ENCODE measurements at places on chromosomes 7 and 10. TPM values are rescaled to one million over a fixed set of nuclear protein-coding genes. Genes with fewer than 3 reads are reported as not detected.

The ELN gene
- total RNA-seq: 38.3 TPM

The OPN4 gene
- not detected for total RNA-seq

The SHH gene
- 0.25 TPM for total RNA-seq

The SLC26A3 gene
- not detected for total RNA-seq

The AKR1C2 gene
- 104 TPM for total RNA-seq

DNA sequence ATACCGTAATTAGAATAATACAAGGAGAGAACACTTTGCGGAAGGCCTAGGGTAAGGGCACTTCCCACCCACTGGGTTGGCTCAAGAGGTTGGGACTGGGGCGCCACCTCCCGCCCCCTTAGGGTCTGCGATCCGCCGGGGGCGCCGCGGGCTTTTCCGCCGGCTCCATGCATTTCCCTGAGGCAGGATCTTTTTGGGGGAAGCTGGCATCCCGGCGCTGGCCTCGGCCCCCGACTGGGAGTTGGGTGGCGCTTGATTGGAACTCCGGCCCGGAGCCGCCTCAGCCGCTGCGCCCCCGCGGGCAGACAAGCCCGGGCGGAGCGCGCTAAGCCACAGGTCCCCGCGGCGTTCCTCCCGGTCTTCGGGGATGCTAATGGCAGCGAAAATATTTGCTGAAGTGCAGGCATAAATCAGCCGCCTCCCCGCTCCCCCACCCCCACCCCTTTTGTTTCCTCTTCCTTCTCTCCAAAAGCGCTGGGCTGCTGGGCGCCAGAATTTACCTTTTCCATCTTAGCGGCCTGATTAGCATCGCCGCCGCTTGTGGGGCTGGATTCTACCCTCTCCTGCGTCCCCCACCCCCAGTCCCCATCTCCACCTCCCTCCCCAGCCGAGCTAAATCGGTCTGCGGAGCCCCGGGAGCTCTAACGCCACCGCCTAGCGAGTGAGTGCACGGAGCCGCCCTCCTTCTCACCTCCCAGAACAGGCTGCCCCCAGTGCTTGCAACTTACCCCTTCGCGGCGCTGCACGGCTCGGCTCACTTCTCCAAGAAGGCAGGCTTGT lies 5.1 kb downstream of the UNC5B start:
- no peak for DNase-seq

- DNase-seq: no peak
Observed at GRCh38 chr7:106112972-106113421, 885 bp upstream of the SYPL1 start.

GRCh38 chr7:132941905-132942304 lies 140.0 kb downstream of the CHCHD3 start:
- no peak for DNase-seq

GRCh38 chr10:34075254-34075926 lies 739.7 kb downstream of the PARD3 start:
- DNase-seq: no peak

DNA sequence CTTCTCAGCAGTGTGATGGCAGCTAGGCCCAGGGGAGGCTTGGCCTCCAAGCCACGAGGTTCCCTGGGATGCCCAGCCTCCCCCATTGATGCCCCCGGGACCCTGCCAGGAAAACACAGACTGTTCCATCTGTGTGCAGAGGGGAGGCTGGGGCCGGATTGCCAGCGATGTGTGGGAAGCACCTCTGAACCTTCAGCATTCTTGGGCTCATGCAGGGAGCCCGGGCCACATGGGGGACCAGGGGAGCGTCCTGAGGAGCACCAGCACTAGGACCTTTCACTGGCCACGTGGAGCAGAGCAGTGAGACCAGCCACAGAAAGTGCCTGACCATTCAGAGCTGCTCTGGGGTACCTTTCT lies 2.6 kb downstream of the IMPDH1 start:
- no peak for DNase-seq

- DNase-seq: no peak
Observed at GRCh38 chr7:120877701-120878100, 19.8 kb upstream of the TSPAN12 start.

DNA sequence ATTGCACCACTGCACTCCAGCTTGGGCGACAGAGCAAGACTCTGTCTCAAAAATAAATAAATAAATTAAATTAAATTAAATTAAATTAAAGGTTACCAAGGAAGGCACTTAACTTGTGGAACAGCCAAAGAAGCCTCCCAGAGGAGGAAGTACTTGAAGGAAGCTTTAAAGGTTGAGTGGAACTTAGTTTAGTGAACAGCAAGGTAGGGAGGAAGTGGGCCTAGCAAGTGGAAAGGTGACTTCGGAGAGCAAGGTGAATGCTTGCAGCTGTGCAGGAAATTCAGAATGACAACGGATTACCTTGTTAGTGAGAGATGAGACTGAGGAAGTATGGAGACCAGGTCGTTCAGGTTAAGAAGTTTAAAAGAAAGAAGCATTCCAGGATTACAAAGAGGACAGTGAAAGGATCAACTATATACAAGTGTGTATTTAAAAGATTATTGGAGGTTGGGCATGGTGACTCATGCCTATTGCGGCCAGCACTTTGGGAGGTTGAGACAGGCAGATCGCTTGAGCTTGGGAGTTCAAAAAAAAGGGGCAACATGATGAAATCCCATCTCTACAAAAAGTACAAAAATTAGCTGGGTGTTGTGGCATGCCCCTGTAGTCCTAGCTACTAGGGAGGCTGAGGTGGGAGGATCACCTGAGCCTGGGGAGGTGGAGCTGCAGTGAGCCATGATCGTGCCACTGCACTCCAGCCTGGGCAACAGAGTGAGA lies 12.8 kb upstream of the RPEL1 start:
- DNase-seq: no peak

- no peak for DNase-seq
Observed at GRCh38 chr7:156360835-156361234, 279.7 kb upstream of the RNF32 start.

- no peak for DNase-seq
Observed at GRCh38 chr7:113143486-113144257, 25.3 kb upstream of the SMIM30 start.

DNA sequence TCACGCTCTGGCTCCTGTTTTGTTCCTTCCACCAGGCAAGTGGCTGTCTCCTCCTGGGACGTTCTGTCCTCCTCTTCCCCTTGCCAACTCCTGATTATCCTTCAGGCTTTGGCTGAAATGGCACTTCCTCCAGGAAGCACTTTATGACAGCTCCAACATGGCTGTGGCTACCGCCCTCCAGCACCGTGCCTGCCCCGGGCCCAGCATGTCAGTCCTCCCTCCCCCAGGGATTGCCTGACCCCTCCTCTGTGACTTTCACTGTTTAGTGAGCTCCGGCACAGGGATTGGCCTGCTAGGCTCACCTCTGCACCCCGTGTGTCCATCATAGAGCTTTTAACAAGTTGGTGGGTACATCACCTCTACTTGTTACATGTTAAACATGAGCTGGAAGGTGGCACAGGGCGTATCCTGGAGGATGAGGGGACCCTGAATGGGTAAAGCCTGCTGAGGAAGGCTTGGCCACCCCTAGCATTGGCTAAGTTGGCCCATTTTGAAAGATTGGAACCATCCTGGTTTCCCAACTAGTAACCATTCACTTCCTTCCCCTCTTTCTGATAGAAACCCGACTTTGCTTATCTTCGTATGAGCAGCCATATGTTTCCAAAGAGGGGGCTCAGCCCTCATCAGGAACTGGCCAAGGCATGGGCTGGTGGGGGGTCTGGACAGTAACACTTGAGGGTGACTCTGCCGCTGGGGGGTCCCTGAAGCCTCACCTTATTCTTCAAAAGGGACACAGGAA lies 10.5 kb upstream of the ADAMTS14 start:
- no peak for DNase-seq

- no peak for DNase-seq
Observed at GRCh38 chr10:1384026-1384425, 327.8 kb downstream of the WDR37 start.

DNA sequence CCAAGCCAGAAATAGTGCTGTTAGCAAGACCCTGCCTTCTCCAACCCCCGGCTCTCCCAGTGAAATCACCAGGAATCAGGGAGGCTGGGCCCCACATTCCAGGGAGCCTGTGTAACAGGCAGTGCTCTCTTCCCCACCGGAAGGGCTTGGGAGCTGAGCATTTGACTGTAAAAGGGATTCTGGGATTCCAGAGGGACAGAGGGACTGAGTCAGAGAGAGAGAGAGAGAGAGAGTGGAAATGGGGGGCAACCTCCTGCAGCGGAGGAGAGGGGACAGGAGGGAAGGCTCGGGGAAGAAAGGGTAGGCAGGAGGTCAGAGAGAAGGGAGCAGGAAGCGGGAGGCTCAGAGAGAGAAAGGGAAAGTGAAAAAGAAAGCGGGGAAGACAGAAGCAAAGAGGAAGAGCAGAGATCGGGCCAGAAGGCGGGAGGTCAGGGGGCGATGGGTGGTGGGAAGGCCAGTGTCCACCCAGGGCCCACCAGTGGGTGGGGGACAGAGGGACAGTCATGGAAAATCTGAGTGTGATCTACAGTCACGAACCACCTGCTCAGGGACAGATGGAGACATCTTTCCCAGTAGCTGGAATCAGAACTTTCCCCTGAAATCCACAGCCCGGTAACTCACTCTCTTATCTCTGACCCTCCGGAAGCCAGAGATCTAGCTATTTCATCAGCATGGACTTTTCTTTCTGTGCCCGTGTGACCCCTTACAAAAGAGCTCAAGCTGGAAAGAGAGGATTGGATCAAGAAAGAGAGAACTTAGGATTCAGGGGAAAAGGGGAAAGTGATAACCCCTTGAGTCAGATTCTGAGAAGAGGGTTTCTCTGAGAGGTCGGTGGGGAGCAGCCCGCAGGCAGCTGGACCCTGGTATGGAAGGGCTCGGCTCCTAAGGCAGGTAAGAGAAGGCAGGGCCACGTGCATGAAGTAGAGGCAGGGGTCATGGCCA lies 4.6 kb upstream of the SERPINE1 start:
- no peak for DNase-seq

- no peak for DNase-seq
Observed at GRCh38 chr10:122460891-122461293, 461 bp upstream of the HTRA1 start.

- DNase-seq: no peak
Observed at GRCh38 chr7:135114622-135115021, 33.2 kb upstream of the TMEM140 start.

DNA sequence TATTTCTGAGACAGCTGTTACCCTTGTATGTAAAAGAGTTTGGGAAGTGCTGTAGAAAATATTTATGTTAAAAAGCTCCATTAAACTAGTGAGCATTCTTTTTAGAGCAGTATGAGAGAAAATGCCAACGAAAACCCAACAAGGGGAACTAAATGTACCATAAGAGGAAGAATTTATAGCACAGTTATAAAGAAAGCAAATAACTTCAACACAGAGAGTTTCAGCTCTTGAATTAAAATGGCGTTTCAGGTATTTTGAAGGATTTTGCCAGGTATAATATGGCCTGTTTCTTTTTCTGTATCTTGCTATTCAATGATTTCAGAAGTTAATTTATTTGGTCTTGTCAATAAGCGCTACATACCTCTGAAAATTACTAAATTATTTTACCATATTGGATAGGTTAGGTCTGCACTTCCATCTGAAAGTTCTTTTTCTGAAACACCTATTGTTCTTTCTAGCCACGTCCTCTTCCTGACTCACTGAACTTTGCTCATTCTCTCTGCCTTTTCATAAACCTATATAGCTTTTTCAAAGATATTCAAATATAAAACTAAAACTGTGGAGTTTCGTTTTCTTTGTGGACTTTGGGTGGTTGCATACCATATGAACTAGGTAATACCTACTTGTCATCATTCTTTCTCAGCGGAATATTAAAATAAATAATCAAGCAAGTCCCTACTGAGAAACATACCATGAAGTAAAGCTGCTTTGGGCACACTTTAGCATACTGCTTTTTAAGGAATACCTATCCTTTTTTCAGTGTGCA lies 136.1 kb downstream of the SEMA3A start:
- DNase-seq: no peak
